ENCODE measurements at places on chromosomes 2 and 18.

- DNase-seq = no peak
Observed at GRCh38 chr2:219489315-219489714, 9.4 kb upstream of the GMPPA start.

DNA sequence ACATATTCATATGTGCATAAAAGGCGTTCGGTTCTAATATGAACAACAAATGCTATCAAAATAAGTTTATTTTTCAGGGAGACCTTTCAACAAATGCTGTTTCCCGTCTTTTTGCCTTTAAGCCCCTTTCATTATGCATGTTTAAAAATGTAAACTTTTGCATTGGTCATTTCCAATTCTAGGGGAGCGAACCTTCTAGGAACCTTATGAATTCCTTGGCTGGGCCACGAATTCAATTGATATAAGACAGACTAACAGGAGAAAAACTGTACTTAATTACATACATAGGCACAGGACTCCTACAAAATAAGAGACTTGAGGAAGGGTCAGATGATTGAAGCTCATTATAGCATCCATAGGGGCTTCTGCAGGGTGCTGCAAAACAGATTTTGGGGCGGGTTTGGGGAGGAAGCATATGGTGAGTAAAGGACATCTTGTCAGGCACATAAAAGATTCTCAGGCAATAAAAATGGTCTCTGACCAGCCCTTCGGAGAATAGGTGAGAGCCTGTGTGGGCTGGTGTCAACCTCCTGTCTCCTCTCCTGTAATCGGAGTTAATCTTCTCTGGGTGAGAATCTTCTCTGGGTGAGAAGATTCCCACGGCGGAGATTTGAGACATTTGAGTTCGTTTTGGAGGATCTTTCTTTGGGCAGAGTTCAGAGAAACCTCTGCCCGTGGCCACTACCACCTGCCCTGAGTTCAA lies 1.7 kb downstream of the TNFRSF11A start:
- no peak for DNase-seq

DNA sequence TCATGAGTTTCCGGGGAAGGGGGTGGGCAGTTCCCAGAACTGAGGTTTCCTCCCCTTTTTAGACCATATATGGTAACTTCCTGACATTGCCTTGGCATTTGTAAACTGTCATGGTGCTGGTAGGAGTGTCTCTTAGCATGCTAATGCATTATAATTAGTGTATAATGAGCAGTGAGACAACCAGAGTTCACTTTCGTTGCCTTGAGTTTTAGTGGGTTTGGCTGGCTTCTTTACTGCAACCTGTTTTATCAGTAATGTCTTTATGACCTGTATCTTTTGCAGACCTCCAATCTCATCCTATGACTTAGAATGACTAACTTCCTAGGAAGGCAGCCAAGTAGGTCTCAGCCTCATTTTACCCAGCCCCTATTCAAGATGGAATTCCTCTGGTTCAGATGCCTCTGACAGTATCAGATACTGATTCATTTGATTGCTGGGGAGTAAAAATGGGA lies 447.3 kb downstream of the XIRP2 start:
- DNase-seq = no peak

DNA sequence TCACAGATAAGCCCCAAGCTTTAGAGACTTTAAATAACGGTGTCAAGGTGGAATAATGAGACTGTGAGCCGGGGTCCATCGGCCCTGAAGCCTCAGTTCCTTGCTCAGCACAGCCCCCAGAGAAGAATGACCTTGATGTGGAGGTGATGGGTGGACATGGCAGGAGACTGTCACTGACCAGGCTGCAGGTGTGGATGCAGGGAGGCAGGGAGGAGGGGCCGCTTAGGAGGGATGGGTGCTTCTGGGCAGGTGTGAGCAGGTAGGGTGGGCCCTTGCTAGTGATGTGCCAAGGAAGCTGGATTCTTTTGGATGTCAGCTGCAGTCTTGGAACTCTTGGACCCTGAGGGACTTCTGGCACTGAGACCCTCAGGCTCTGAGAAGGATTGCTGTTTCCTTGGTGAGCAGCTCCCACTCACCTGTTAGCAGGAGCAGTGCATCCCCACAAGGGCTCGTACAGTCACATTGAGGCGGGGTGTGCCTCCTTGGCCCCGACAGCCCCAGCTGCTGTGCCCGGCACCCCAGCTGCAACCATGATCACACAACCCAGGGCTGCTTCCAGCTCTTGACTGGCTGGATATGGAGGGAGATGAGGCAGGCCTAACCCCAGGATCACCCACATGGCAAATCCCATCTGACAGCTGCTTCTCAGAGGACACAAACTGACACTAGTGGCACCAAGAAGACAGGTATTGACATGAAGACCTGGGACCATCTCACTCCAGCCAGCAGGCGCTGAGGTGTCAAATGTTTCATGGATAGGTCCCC lies 209.8 kb upstream of the HDAC4 start:
- no peak for DNase-seq

DNA sequence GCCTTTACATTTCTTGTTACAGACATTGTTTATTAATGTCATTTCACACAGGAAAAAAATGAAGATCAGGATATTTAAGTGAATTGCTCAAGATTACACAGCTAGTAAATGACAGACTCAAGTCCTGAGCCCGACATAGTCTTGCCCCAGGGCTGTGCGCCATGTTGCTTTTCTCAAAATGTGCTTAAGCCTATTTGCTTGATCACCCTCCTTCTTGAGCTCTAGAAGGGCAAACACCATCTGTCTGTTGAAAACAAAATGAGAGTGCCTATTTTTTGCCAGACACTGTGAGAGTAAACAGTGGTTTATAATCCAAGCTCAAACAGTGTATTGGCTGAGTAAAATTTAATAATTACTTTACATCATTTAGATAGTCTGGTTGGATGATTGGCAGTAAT lies 34.8 kb upstream of the HNMT start:
- peak; percentile 44 for DNase-seq

DNA sequence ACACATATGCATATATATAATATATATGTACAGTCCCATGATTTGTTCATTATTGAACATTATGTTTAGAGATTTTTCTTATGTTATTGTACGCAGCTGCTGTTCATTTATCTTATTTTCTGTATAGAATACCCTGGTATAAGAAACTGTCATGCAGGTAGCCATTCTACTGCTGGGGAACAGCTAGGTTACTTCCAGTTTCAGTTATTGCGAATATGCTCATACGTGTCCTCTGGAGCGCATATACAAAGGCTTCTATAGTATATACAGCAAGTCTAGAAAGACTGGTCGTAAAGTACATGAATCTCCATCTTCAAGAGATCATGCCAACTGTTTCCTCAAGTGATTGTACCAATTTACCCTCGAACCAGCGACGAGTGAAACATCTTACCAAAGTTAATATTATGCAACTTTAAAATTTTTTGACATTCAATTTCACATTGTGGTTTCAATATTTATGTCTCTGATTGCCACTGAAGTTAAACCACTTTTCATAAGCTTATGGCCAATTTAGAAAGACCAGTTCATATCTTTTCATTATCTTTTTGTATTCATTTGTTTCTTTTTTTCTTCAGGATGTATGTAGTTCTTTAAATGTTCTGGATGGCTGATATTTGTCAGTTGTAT lies 53.5 kb downstream of the RDH14 start:
- no peak for DNase-seq

DNA sequence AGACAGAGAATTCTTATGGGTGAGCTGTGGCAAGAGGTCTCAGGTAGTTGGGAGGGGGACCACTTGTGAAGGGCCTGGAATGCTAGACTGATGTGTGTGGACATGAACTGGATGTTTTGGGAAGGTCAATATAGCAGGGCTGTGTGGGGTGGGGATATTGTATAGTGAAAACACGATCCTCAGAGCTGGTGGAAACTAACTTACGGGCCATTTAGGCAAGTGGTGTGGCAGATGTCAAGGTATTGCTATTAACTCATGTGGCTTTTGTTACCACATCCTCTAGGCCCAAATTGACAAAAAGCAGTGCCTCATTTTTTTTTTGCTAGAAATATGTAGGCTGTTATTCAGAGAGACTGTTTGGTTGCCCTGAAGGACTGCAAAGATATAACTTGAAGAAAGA lies 8.0 kb upstream of the GALNT1 start:
- DNase-seq = no peak

- no peak for DNase-seq
Observed at GRCh38 chr18:36490897-36491296, 193.4 kb downstream of the FHOD3 start.

GRCh38 chr2:154673694-154674093 lies 24.8 kb upstream of the KCNJ3 start:
- no peak for DNase-seq

DNA sequence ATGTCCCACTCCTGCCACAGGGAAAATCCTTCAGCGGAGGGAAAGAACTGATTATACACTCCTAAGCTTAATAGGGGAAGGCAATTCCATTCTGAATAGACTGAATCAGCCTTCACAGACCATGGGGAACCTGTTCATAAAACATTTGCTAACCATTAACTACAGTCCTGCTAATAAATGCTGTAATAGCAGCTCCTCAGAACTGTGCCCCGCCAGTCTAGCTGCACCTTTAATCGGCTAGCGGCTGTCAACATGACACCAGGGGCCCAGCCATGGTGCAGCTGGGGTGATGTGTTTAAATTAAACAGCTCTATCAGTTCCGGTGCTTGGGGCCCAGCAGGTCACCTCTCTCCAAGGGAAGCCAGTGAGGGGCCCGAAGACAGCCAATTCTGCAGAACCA lies 77.8 kb downstream of the GALNT14 start:
- DNase-seq = no peak

DNA sequence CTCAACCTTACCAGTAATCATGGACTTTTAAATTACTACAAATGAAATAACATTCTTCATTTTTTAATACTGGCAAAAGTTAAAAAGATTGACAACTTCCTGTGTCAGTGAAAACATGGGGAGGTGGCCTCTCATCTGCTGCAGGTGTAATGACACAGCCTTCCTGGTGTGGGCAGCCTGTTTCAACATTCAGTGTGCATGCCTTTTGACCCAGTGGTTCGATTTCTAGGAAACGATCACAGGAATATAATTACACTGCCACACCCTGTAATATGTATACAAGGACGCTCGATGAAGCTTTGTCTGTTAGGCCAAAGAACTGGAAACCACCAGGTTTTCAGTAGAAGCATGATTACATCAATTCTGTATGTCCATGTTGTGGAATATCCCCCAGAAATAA lies 68.7 kb downstream of the MTHFD2 start:
- DNase-seq = no peak

GRCh38 chr18:13455960-13456481 lies 237.5 kb downstream of the LDLRAD4 start:
- DNase-seq = no peak

- DNase-seq = no peak
Observed at GRCh38 chr2:25606892-25607291, 66.5 kb downstream of the DTNB start.

DNA sequence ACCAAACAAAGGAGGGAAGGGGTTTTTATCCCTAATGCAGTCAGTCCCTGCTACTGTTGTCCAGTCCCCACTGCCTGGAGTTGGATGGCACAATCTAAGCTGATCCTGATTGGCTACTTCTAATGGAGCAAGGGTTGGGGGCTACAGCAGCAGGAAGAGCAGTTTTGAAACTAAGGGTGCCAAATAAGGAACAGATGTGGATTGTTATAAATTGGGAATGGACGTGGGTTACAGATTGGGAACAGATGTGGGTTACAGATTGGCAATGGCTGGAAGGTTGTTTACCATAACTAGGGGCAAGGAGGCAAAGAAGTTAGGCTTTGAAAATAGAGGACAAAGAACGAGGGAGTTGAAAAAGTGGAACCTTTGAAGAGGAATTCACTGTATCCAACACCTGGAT lies 16.0 kb upstream of the PROM2 start:
- no peak for DNase-seq

DNA sequence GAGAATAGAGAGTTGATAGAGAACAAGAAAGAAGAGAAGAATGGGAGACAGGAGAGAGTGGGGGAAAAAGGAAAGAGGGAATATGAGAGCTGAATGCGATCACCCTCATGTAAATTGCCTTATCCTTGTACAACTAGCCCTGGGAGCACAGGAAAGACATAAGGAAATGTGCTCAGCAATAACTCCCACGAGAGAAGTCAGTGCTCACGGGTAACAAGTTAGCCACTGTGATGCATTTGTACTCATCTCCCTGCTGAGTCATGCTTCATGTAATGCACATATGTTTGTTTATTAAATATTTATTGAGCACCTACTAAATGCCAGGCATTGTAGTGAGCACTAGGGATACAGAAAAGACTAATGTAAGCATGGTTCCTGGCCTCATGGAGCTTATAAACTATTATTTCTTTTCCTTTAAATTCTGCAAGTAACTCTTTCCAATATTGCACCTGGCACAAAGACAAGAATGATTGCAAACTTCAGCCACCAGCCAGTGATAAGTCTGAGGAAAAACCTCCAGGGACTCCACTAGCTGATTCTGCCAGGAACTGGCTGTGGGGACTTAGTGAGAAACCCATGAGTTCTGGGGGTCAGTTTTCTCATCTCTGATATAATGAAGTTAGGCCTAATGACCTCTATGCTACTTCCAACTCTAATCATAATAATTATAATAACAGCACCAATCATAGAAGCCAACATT lies 124.1 kb downstream of the LNPK start:
- no peak for DNase-seq

DNA sequence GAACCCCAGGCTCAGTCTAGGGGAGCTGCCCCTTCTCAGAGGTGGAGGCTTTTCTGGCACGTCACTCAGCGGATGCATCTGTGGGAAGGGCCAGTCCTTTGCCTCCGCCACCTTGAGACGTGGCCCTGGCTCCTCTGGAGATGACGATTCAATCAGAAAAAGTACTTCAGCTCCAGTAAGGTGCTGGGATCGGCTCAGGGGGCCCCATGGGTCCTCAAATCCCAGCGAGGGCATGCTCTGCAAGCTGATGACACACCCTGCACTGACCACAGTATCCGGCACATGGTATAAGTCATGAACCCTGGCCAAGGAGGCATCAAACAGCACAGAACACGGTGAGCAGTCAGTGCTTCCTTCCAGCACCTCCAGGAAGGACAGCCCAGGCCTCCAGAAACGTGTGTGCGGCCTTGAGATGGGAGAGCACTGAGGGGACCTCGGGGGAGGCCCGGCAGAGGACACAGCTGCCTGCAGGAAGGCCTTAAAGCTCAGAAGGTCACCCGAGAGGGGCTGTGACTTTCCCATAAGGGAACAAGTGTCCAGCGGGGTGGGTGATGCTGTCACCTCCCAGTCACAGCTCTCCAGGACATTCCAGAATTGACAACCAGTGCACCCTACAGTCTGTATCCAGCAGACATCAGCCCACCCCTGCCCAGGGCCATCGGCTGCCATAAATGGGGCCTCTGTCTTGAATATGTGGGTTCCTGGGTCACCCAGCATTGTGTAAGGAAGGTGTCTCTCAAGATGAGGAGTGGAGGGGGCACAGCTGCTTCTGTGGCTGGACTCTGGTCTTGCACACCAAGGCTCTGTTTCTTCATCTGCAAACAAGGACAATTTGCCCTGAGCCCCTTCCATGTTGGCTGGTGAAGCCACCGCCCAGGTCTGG lies 205.8 kb downstream of the NDUFA10 start:
- no peak for DNase-seq

DNA sequence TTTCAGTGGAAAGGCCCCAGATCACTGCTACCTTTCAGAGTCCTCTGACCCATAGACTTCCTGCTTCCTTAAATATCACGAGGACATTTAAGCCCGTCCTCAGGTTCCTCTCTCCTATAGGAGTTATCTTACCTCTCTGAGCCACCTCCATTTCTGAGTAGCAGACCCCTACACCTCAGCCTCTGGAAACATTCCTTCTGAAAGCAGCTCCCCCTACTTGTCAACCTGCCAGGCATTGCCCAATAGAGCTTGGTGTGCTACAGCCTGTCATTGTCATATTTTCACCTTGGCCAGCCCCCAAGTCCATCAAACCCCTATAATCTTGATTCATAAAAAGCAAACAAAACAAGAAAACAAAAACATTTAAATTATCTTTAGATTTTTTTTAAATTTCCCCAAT lies 717.9 kb upstream of the SLC8A1 start:
- DNase-seq = no peak

All from NCI-H524 treated with DMSO at 0.1 percent for 48 hours (cell line).